ENCODE measurements at places on chromosomes 4 and X.

DNA sequence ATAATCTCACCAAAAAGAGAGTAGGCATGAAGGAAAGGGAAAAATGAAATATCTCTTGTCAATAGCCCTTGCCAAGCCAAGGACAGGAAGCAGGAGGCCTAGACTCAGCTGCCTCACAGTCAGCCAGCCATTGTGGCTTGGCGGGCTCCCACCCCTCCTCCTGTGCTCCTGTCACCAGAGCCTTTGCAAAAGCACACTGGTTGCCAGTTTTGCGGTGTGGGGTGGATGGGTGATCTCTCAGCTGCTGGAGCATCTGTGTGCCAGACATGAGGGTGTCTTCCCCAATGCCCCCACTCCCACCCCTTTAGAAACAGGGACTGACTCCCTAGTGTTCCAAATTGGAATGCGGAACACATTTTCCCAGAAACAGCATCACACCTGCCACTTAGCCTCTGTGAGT, 26.1 kb downstream of the ARHGEF6 start:
- no peak for DNase-seq

DNA sequence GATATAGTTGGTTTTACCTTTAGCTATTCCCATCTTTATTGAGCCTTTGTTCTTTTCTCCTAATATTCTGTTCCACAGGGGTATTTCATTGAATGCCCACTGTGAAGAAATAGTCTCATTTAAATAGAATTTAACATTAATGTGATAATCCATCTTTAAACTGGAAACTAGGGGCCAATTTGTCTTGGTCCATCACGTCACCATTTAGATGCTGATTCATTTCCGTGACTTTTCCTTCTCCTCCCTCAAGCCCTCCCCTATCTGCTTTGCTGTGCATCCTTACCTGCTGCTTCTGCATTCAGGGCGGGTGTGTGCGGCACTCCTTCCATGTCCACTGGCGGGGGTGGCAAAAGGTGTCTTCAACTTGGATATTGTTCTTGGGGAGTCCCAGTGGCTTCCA, 241.1 kb downstream of the FBXW7 start:
- no peak for DNase-seq

DNA sequence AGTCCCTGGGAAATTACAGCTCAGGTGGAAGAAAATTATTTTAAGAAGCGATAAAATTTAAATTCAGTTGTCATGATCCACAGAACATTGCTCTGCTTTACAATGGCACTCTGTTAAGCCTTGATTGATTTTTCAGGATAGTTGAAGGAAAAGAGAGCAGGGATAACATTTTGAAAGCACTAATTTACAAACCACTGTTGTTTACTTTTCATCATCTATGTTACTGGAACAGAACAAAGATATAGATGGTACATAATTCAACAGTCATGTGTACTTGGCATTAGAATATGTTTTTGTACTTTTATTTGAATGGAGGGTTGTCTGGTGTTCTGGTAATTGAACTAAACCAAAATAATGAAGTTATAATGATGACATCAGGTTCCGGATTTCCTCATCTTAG, 2.6 kb upstream of the ODAM start:
- no peak for DNase-seq

- DNase-seq = no peak
Measured at GRCh38 chr4:122542411-122543236, 78.2 kb downstream of the IL21 start.

DNA sequence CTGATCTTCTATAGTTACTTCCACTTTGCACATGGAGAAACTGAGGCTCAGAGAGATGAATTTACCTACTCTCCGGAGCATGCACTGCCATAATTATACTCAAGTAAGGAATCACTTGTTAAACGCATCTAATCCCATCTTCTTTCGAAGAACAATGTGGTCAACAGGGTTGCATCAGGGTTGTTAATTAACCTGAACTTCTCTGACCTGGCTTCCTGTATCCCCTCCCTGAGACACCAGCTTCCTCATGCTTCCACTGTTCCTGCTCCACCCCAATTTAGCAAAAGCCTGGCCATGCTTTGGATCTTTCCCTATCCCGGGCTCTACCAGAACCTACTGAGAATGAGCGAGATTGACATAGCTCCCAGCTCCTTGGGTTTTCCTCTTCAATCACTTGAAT, 136.7 kb downstream of the SMIM20 start:
- no peak for DNase-seq

GRCh38 chr4:177937041-177937440, 494.8 kb upstream of the AGA start:
- no peak for DNase-seq

GRCh38 chrX:15475021-15475420, 18.1 kb downstream of the PIR start:
- no peak for DNase-seq

DNA sequence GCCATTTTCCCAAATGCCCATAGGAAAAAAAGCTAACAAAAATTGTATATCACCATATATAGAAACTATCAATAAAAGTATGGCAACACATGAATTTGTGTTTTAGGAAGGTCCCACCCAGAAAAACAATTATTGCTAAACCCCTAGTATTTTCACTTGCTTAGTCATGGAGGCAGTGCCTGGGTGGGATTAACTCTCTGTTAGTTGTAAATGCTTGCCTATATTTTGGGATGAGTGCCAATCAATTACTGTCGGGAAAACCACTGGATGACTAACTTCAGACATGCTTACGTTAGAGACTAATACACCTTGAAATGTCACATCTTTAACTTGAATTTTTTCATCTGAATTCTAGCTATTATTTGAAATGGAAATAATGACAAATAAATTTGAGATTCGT, 33.9 kb downstream of the TMPRSS11A start:
- no peak for DNase-seq

DNA sequence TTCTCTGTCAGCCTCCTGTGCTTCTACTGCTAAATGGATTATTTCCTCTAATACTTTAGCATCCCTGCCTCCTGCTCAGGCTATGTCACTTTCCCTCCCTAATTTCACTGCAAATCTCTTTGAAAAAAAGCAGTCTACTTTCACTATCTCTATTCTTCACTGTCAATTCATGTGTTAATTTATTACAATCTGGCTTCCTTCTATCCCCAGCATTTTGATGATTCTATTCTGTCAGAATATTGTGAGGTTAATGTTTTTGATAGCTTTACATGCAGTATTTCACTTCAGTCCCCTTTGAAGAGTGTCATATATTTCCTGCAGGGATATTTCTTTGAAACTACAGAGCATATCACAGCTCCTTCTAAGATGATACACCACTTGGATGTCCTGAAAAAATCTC, 203.2 kb downstream of the GRID2 start:
- no peak for DNase-seq

DNA sequence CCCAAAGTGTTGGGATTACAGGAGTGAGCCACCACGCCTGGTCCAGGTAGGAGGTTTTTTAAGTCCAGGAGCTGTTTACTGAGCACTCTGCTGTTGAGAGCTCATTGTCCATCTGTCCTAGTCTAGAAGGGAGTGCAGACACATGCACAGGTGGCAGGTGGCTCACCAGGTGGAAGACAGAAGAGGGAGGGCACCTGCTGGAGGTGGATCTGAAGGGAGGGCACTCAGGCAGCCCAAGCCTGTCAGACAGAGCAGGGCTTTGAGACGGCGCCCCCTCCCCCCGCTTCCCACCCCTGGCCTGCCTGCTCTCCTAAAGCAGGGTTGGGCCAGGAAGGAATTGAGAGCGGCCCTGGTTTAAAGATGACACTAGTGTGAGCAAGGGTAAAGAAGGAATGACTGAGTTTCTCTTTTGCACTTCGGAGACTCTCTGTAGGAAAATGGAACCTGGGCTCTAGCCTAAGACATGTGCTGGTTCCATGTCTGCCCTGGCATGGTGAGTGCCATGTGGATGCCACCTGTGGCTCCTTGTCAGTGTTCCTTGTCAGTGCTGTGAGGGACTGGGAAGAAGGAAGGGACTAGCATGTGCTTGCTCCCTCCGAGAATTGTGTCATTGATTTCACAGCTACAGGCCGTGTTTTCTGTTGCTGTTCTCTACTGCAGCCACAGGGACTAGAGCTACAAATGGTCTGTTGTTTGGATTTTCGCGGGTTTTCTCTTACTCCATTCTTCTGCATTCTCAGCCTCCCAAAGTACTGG, 108.6 kb downstream of the TNIP2 start:
- no peak for DNase-seq

DNA sequence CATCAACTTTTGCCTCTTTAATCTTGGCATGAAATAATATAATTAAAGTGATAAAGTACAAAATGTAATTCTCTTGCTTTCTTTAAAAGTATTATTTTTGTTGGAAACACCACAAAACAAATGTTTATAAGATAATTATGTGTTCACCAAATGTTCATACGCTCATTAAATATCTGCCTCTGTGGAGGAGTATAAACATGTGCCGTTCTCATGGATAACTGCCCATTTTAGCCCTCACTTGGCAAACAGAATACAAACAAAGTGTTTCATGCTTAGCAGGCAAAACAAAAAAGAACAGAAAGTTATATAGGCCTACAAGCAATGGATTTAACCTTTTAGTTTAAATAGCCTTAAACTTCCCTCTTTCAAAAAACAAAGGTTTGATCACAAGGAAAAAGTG, 800.5 kb upstream of the DIAPH2 start:
- DNase-seq = no peak

DNA sequence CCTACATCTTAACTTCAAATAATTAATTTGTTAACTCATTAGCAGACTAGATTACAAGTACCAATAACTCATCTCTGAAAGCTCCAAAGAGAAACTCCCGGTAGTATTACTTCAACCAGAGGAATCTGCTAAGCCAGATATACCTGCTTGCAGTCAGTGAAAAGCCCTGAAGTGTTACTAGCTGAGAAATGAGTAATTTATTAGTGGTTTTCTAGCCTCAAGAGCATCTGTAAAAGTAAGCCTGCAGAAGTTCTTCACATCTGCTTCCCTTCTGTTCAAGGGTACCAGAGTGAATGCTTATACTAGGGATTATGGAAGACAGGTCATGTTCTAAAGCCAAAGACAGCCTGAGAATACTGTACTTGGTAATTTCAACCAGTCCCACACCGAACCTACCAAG, 34.7 kb downstream of the IRS4 start:
- DNase-seq = no peak

Measured in SK-N-DZ (cell line).